ENCODE measurements at places on chromosomes 2 and 18.

GRCh38 chr18:62729487-62730386, 14.4 kb downstream of the PHLPP1 start:
- no peak for DNase-seq

- DNase-seq: no peak
These were observed 25.7 kb downstream of the G6PC2 start for GRCh38 chr2:168926621-168927386.

GRCh38 chr18:63779386-63779785, 4.2 kb downstream of the SERPINB7 start:
- DNase-seq: no peak

DNA sequence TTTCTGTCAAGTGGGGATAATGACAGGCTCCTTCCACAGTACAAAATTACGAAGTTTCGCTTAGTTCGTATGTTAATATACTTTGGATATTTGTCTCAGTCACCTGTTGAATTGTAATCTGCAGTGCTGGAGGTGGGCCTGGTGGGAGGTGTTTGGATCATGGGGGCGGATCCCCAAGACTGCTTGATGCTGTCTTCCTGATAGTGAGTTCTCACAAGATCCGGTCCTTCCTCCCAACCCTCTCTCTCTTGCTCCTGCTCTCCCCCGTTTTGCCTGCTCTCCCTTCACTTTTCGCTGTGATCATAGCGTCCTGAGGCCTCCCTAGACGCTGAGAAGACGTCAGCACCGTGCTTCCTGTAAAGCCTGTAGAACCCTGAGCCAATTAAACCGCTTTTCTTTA, 97.1 kb upstream of the EPB41L3 start:
- DNase-seq: no peak

GRCh38 chr2:72117718-72118117, 29.9 kb downstream of the CYP26B1 start:
- no peak for DNase-seq

DNA sequence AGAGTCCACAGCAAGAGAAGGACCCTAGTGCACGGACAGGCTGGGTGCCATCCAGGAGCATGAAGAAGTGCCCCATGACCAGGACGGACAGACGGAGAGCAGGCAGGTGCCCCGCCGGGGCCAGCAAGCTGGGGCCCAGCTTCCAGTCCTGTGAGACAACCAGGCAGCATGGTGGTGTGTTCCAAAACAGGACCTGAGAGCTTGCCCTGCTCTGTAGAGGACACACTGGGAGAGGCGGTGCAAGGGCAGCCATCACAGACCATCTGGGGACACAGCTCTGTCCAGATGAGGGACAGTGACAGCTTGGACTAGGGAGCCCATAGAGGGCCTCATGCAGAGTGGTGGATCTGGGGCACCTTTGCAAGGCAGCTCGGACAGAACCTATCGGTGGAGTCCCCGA, 279.8 kb downstream of the EIPR1 start:
- no peak for DNase-seq

DNA sequence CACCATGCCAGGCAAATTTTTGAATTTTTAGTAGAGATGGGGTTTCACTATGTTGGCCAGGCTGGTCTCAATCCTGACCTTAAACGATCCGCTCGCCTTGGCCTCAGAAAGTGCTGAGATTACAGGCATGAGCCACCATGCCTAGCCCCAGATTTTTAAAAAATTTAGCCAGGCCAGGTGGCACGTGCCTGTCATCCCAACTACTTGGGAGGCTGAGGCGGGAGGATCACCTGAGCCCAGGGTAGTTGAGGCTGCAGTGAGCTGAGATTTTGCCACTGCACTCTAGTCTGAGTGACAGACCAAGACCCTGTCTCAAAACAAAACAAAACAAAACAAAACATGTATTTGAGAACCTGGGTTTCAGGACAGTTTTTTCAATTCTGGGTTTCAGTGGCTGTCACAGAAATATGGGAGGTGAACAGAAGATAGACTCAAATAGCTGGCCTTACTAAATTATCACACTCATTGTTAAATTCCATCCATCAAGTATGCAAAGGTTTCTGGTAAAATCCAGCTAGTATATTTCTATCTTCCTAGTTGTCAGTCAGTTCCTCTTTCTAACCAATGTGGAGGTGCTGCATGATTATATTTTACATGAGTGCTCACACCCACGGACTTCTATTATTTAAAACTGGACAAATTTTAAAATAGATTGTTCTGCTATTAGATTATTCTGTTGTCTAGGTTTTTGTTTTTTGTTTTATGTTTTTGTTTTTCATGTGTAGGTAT, 5.4 kb downstream of the ALPG start:
- DNase-seq: no peak

DNA sequence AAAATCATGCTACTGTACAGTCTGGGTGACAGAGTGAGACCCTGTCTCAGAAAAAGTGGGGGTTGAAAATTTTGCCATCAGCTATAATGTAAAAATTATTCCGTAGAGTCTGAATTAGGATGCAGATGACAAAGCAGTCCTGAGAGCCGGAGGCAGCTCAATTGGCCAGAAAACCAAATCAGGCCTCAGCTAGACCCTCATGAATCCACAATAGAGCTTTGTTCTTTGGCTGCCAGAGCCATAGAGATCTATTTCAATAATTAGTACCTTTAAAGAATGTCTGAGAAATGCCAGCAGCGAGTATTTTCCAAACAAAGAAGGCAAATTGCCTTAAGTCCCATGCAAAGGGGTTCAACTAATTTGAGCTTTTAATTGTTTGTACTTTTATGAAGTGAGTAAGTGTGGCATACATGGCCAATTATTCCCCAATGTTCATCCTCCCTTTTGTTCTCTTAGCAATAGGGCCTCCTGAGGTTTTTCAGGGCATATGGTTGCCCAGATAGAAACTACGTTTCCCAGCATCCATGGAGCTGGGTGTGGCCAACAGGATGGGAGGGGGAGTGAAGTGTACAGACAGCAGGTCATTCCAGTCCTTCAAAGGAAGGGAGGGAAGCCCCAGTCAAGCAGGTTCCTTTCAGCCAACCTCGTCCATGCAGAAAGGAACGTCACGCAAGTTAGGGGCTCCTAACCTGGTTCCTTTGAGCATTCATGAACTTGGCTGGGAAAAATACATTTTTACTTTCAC, 211.3 kb upstream of the APCDD1 start:
- no peak for DNase-seq

- DNase-seq: no peak
These were observed 49.6 kb downstream of the SPIRE1 start for GRCh38 chr18:12608301-12608700.

GRCh38 chr2:104406261-104406726, 447.6 kb upstream of the POU3F3 start:
- no peak for DNase-seq

- no peak for DNase-seq
These were observed 22.9 kb upstream of the GPR55 start for GRCh38 chr2:230947908-230948365.

DNA sequence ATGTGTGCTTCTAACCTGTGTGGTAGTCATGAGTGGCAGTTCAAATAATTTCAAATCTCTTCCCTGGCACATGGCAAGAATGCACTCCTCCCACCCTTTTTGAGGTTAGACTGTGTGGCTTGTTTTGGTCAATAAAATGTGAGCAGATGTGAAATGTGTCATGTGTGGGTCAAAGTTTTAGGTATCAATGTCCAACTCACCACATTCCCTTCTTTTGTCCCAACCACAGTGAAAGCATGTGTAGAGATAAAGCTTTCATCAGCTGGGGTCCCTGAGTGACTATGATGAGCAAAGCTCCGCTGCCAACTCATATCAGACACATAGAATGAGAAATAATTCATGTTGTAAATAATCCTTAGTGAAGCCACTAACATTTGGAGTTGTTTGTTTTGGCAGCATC, 118.2 kb downstream of the PAX3 start:
- no peak for DNase-seq

DNA sequence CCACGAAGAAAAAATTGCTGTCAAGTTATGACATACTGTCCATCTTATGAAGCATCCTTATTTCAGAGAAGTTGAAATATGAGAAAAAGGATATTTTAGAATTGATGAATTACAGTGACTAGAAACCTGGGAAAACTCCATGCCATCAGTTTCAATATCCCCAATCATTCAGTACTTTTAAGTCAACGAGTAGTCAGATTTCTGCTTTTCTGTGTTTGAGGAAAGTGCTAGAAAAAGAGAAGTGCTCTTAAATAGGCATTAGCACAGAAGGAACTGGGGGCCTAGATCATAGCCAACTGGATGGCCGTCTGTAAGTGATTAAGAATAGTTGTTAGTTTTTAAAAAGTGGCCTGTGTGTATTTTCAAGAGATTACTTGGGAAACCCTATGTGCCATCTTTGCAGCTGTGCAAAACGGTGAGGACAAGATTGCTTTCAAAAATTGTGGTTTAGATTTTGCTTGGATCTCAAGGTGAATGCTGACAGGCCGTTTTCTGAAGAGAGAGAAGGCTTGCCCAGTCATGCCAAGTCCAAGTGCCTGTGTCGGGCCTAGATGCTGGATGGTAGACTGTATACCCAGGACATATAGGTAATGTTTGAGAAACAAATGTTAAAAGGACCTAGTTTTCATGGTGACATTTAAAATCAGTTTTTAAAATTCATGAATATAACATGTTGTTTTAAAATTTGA, 5.1 kb downstream of the NEDD4L start:
- DNase-seq: no peak

All from stimulated activated CD8-positive, alpha-beta memory T cell treated with anti-CD3 and anti-CD28 coated beads, Interleukin-12 subunit alpha, Interleukin-12 subunit beta, amount 100 ng/mL, for 4 hours (primary cell).